ENCODE measurements at places on chromosomes 6 and 20. TPM values are rescaled to one million over a fixed set of nuclear protein-coding genes. Genes with fewer than 3 reads are reported as not detected.

DNA sequence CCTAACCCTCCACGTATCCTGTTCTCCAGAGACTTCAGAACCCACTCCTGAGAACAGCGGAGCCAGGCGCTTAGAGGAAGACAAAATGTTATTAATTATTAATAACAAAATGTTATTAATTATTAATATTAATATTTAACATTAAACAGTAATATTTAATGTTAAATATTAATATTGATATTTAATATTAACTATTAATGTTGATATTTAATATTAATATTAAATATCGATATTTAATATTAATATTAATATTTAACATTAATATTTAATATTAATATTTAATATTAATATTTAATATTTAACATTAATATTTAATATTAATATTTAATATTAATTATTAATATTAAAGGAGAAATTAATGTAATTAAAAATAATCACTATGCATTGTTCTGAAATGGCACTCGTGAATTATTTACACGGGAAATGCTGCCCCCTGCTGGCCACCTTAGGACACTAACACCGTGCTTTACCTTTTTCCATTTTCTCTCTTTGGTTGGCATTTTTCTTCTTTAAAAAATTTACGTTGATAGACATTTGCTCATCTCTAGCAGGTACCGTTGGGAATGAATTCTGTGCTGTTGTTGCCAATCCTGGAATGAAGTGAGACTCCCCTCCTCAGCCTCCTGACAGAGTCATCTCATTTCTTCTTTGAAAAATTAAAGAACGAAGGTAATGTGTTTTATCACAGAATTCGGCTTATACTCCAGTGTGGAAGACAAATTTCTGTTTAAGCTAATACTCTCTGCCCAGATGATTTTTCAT lies 7.5 kb upstream of the GGTLC1 start:
- DNase-seq = peak; percentile 1

DNA sequence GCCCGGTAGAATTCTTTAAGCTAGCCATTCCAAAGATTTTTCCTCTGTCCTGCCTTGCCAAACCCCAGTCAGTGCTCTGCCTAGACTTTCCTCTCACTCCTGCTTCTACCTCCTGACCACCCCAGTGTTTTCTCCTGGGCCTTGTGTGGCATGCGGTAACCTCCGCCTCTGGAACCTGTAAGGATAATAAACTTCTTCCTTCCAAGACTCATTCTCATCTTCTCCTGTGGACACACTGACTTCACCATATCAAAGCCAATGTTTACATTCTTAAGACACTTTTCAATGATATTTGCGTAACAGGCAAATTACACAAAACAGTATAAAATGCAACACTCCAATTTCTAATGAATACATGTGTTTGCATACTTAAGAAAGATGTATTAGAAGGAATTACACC lies 354.6 kb downstream of the RNF144B start:
- DNase-seq = no peak

- DNase-seq = no peak
Measured at GRCh38 chr6:54768494-54768893, 78.1 kb upstream of the FAM83B start.

Gene POM121L2
- not detected for polyA plus RNA-seq

Gene HBS1L
- 39.5 TPM for polyA plus RNA-seq
